ENCODE measurements at places on chromosomes 7 and 10.

DNA sequence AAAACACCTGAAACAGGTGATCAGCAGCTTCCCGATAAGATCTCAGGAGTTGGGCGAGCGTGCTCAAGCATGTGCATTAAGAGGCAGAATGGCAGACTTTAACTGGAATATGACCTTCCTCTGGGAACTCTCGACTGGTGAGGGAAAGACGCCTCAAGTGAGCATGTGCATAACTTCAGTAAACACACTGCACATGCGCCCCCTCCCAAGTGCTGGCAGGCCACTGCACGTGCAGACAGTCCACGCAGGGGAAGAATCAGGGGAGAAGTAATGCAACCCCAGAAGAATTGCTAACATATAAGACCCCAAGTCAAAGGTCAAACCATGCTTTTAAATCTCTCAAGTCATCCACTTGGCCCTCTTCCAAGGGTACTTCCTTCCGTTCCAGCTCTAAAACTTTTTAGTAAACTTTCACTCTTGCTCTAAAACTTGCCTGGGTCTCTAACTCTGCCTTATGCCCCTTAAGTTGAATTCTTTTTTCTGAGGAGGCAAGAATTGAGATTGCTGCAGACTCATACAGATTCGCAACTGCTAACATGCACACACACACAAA is 541.0 kb downstream of the TNS3 start:
- no peak for DNase-seq

DNA sequence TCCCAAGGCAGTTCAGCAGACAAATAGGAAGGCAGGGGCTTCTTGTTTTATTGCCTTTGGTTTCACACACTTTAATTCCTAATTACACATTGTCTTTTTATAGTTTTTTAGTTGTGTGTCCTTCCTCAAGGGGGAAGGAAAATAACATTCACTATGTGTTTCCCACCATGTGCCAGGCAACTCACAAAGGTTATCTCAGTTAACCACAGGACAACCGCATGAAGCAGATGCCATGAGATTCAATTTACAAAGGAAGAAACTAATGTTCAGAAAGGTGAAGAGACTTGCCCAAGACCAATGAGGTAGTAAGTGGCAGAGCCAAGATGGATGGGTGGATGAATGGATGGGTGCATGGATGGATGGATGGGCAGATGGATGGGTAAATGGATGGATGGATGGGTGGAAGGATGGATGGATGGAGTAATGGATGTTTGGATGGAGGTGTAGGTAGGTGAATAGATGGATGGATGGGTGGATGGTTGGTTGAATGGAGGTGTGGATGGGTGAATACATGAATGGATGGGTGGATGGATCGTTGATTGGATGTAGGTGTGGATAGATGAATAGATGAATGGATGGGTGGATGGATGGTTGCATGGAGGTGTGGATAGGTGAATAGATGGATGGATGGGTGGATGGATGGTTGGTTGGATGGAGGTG is 77.9 kb downstream of the ARHGAP22 start:
- no peak for DNase-seq

DNA sequence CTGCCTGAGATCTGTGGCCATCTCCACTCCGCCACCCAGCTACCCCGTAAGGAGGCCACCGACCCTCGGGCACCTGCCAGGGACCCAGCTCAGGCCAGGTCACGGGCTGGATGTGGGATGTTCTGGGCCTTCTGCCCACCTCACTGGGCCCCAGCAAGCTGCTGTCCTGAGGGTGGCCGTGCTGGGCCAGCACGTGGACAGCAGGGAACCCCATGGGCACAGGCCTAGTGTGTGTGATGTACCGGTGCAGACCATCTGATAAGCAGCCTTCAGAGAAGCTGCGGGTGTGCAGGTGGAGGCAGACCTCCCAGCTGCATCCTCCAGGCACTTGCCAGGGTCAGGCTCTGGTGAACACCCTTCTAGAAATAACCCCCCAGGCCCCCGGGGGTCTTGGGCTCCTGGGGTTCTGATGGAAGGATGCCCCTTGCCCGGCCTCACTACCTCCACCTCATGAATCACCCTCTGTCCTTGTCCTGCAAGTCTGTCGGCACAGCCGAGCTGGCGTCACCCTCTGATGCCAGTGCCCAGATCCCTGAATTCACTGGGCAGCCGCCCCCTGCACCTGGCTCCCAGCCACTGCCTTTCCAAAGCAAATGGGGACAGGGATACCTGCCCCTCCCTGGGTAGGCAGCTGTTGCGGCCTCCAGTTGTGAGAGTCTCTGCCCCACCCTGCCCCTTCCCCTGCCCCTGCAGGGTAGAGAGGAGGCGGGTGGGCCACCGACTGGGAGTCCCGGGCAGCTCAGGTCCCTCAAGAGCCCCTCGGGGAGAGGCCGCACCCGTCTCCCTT is 139.8 kb downstream of the FAM53B start:
- DNase-seq = no peak

- no peak for DNase-seq
Measured at GRCh38 chr7:36216063-36216684, 63.1 kb downstream of the EEPD1 start.

Measured in smooth muscle cell of the brain vasculature (primary cell).